ENCODE measurements at places on chromosomes 4 and X.

DNA sequence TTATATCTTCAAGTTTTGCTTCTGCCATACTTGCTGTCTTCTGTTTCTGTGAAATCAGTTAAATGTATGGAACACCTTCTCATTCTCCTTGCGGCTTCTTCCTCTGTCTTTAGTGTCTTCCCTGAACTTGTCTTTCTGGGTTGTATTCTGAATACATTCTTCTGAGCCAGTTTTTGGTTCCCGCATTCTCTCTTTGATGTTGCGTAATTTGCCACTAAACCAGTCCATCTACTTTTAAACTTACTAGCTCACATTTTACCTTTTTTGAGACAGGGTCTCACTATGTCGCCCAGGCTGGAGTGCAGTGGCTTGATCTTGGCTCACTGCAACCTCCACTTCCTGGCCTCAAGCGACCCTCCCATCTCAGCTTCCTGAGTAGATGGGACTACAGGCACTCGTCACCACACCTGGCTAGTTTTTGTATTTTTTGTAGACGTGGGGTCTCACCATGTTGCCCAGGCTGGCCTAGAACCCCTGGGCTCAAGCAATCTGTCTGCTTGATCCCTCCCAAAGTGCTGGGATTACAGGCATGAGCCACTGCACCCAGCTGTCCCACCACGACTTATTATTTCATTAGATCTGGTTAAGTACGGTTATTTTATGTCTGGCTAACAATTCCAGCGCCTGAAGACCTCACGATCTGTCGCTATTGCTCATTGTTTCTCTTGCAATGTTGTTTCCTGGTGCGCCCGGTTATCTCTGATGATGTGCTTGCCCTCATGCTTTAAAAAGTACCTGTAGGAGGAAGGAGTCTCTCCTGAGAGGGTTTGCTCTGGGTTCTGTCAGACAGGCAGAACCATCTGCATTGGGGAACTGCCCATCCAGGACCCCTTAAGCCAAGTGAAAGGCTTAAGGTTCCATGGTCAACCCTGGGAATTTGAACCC, 9.8 kb upstream of the FAM3A start:
- no peak for DNase-seq

- DNase-seq: no peak
Measured at GRCh38 chr4:173436149-173436579, 37.2 kb upstream of the SCRG1 start.

GRCh38 chrX:72477781-72478181, 94.9 kb downstream of the HDAC8 start:
- no peak for DNase-seq

DNA sequence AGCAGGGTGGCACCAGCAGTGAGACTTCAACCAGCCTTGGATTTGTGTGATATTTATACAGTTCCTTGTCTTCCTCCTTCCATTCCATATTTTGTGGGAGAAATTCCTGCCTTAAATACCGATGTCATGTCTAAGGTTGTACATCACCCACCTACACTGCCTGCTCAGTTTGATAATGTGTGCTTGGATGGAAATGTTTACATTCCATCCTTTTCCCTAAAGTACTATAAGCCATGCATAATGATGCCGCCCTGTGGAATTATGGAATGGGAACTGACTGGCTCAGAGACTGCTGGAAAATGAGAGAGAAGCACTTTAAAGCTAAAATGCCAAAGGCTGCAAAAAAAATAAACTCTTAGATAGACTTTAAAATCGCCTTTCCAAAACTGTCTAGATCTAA, 11.3 kb upstream of the GLUD2 start:
- no peak for DNase-seq

- DNase-seq: no peak
Measured at GRCh38 chrX:81414630-81415029, 212.7 kb downstream of the SH3BGRL start.

- DNase-seq: no peak
Measured at GRCh38 chrX:118420462-118420861, 74.6 kb downstream of the WDR44 start.

- DNase-seq: no peak
Measured at GRCh38 chr4:148265627-148266026, 176.6 kb downstream of the NR3C2 start.

DNA sequence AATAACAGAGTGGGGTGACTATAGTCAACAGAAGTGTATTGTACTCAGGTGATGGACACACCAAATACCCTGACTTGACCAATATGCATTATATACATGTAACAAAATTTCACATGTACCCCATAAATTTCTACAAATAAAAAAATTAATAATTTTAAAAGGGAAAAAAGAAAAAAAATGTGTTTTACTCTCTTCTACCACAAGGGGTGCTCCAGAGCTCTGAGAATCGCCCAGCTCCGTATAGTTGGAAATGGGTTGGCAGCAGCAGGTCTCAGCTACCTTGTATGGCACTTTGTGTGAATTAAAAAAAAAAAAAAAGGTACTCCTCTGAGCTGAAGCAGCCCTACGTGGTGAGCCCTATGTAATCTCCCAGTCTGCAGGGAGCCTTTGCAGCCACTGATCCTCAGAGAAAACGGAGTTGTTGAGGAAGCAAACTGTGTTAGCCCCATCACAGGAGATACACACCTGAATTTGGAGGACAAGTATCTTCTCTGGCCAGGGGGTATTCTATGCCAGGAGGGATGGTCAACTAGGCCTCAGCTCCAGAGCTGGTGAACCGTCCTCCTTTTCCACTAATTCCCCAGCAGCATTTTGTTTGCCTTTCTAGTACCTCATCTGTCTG, 17.2 kb upstream of the POLA1 start:
- DNase-seq: no peak

DNA sequence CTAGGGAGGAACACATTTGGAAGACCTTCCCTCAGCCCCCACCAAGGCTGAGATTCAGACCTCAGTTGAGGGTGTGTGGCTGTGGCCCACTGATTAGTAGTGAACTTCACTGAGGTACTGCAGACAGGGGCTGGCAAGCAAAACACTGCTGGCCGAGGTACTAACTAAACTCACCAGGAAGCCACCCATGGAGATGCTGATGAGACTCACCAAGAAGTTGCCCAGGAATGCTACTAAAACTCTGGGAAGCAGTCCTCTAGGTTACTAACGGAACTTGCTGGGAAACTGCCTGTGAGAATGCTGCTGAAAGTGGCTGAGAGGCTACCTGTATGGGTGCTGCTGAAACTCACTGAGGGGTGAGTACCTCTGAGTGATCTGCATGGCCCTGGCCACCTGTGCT, 372.4 kb upstream of the RPS6KA3 start:
- DNase-seq: no peak

- DNase-seq: no peak
Measured at GRCh38 chrX:28585767-28586166, 1.5 kb upstream of the IL1RAPL1 start.

- no peak for DNase-seq
Measured at GRCh38 chrX:101252634-101253033, 33.0 kb downstream of the DRP2 start.

Data from activated CD4-positive, CD25-positive, alpha-beta regulatory T cell (primary cell).